Activated CD8-positive, alpha-beta memory T cell treated with anti-CD3 and anti-CD28 coated beads for 1 hour (primary cell): ENCODE measurements at places on chromosomes 12 and 14.

DNA sequence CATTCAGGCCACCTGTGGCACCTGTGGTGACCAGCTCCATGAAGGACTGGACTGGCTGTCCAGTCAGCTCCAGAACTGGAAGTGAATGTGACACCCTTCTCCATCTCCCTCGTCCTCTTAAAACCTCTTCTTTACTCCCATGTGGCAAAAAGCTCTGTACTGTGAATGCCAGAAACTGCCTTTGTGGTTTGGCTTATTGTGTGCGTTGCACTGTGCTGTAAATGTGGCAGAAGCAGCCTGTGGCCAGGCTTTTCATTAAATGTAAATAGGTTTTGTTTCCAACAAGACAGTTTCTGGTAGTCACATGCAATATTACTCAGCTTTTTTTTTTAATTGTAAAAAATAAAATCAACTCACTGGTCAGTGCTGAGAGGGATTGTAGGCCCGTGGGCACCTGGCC lies 453.7 kb downstream of the ATP23 start:
- DNase-seq, result no peak

GRCh38 chr14:65226824-65227604 lies 124.7 kb upstream of the MAX start:
- DNase-seq, result no peak

DNA sequence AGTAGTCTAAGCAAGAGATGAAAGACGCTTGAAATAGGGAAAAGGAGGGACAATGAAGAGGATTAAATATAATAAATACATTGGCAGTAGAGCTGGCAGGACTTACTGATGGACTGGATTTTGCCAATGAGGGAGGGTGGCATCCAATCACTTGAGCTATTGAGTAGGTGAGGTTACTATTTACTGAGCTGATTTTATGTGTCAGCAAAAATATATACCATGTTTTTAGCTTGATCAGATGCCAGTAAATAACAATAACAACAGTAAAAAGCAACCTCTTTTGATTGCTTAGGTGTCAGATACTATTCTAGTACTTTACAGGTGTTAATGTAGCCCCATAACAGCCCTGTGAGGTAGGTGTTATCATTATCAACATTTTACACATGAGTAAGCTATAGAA lies 187.5 kb upstream of the LMNTD1 start:
- no peak for DNase-seq

DNA sequence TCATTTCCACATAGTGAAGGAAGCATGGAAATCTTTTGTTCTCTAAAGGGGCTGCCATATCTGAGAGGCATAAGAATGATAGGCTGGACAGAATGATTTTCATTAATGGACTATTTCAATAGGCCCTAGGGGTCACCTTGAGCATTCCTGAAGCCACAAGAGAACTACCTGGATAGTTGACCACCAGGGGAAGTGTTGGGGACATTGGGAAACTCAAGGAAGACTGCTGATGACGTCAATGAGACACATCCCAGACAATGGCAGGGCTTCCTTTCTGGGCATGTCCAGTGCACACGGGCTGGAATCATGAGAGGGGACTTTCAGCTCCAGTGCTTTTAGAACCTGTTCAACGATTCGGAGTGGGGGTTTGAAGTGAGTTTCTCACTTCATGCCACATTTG lies 48.8 kb upstream of the CHST11 start:
- no peak for DNase-seq

DNA sequence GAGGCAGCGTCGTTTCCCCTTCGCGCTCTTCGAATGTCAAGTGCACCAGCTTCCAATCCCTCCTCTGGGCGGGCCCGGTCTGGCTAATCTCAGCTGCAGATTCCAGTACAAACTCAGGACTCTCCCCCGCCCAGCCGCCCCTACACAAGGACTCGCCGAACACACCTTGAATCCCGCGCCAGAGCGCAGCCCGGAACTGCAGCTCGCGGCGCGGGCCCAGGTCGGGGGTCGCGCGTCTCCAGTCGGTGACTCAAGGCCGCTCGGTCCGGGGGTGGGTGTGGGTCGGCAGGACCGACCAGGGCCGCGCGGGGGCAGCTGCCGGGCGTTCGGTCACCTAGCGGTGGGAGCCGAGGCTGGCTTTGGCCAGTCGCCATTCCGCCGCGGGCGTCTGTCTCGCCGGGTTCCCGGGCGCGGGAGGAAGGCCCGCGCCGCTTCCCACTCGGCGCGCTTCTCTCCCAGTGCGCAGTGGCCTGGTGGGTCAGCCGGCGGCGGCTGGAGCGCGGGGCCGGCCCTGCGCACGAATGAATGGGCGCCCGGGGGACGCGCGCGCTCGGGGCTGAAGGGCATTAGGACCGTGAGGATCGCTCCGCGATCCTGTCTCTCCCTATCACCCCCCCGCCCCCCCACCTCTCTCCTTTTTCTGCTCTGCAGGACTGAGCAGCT lies at the start of gene GALNT16:
TSS of gene GALNT16 (plus strand) at position 632 of the 663 bp plus-strand sequence. CDS start 133 bp downstream, outside the sequence.
- no peak for DNase-seq

DNA sequence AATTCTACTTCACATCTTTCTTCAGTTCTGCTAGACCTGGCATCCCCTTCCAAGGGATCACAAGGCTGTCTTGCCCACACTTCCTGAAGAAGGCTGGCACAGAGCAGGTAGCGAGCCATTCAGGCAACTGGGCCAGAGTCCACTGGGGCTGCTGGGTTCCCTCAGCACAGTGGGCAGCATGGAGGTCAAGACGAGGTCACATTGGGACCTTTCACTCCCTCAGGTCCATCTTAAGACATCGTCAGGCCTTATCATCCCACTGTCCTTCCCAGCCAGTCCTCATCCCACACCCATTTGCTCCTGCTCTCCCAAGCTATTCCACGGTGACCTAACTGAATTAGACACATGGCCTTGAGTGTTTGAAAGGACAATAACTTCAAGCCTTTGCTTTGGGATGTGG lies 143.1 kb upstream of the HIF1A start:
- DNase-seq, result no peak

DNA sequence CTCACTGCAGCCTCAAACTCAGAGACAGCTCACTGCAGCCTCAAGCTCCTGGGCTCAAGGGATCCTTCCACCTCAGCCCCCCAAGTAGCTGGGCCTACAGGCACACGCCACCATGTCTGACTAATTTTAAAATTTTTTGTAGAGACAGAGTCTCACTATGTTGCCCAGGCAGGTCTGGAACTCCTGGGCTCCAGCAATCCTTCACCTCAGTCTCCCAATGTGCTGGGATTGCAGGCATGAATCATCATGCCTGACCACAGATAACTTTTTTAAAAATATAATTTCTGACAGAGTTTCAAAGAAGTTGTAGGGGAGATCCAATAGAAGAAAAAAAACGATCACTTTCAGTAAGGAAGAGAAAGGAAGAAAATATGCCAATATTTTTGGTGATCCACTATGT lies 189.7 kb upstream of the CDKN3 start:
- DNase-seq, result no peak

DNA sequence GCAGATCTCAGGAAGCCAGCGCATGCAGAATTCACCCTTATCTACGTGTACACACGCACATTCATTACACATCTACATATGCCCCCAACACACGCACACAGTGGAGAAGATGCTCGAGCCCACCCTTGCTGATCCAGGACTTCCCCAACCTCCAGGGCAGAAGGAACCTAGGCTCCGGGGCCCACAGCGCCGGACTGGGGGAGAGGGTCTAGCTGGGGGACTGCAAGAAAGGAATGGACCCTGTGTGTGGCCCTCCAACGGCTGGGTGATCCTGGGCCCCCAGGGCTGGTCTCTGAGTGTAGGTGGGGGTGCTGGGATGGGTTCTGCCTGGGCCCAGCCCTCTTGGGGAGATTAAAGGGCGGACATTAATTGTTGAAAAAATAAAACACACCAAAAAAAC lies 128.1 kb upstream of the C14orf180 start:
- no peak for DNase-seq

DNA sequence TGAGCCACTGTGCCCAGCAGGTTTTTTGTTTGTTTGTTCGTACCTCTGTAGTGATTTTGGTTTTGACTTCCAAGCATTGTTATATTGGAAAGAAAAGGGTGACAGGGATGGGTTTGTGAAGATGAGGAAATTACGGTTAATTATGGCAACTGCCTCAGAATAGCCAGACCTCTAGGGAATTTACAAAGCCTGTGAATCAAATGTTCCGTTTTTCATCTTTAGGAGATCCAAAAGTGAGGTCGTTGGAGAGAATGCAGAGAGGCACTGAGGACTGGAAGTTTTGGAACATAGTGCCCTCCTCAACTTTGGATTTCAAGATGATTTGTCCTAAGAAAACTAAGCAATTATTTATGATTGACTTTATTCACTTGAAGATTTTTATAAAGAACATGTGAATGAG lies 54.5 kb upstream of the EVL start:
- no peak for DNase-seq

- DNase-seq, result no peak
Measured at GRCh38 chr14:58724206-58724605, 86.4 kb downstream of the DACT1 start.

DNA sequence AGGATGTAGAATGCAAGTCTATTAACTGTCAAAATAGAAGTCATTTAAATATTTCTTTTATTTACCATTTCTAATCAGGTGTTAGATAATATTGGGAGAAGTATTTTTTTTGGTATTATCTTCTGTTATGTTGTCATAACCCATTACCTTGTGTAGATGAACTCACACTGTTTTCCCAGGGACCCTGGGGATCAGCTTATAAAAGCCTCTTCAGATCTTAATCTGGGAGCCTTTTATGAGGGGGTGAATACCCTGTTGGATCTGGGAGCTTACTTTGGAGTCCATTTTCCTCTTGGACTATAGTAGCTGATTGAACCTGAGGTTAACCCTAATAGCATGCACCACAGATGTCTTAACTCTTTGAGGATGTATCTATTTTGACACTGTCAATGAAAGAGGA lies 176.3 kb upstream of the ATP2B1 start:
- DNase-seq, result no peak

- DNase-seq, result no peak
Measured at GRCh38 chr14:85536833-85537190, 6.9 kb downstream of the FLRT2 start.

DNA sequence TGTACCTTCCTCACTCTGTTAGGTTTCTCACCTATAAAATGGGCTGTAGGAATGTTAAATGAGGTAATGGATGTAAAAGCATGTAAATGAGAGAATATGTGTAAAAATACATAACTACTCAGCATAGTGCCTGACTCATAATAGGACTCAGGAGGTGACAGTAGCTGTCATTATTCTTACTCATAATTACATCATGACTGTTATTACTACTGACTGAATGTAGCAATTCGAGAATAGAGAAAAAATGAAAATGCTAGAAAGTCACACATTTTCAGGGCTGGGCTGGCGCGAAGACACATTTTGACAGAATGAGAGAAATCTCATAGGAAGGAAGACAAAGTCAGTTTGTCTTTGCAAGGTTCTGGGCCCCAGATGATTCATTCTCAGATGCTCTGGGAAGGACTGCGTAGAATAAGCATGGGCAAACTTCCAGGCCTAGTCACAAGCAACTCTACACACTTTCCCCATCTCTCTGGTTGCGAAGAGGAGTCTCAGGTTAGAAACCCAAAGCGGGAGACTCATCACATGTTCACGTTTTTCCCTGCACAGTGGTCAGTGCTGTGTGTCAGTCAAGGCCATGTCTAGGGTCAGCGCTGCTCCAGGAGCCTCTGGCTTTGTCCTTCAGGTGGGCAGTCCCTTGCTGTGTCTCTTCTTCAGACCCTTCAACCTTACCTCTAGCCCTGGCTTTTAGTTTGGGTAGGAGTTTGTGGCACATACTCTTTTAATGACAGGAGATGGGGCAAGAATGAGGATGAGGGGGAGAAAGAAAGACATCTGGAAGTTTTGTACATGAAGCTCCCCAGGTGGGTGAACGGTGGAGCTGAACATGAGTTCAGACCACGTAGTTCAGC lies 8.4 kb downstream of the GPRC5A start:
- DNase-seq, result no peak

DNA sequence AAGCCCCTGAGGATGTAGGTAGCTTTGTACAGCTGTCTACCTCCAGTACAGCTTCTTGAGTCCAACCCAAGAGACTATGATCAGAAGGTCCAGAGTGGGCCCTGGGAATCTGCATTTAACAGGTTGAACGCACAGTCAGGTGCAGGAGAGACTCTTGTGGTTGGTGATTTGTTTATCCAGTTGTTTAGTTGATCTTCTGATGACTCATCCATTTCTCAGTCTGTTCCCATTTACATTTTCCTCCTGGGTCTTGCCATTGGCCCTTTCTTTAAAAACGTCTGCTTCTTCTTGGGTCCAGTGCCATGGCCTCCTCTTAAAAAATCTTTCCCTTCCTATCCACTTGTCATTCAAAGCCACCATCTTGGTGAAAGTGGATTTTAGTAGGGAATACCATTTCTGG lies 734.2 kb downstream of the MED13L start:
- DNase-seq, result no peak

DNA sequence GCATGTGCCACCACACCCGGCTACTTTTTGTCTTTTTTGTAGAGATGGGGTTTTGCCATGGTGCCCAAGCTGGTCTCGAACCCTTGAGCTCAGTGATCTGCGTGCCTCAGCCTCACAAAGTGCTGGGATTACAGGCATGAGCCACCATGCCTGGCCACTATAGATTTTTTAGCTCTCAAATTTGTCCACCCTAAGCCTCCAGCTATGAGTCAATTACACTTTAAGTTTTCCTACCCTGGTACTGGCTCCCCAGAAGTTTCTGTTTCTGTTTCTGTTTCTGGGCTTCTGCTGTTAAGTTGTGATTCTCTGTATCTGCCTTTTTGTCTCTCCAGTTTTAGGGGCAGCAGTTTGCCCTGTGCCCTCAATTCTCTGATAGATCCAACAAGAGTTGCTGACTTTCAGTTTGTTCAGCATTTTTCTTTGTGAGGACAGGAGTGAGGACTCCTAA lies 4.4 kb upstream of the TINF2 start:
- DNase-seq, result no peak

GRCh38 chr14:32933629-32934072 lies 5.0 kb upstream of the NPAS3 start:
- no peak for DNase-seq

DNA sequence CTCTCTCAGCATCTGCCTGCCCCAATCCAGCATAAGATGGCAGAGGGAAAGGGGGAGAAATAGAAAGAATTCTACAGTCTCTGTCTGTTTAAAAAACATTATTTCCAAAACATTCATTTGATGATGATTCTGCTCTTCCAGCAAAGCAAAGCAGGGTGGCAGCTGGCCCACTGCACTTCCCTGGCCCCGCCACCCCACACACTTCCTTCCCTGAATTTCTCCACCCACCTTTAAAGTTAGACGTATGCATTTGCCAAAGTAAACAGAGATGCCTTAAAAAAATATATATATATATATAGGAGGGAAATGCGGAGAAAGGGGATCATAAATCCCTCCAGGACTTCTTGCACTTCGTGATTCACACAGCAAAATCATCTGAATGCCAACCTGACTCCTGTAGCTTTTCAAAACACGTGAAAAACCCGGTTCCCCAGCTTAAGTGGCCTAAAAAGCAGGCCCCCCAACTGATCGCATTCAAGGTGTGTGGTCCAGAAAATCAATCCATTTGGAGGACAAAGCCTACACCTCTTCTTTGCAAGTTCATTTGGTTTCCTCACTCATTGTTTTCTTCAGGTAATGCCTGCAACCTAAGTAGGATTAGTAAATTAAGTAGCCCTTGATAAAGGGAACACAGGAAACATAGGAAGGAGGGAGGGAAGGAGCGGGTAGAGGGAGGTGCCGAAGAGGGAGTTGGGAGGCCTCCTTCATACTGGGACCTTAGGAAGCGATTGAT lies 68.8 kb downstream of the LLPH start:
- DNase-seq, result no peak

GRCh38 chr12:64088431-64089349 lies 133.4 kb downstream of the KICS2 start:
- DNase-seq, result no peak

- DNase-seq, result no peak
Measured at GRCh38 chr12:113748707-113749432, 217.3 kb downstream of the RBM19 start.

GRCh38 chr14:47744155-47744554 lies 68.8 kb upstream of the MDGA2 start:
- no peak for DNase-seq
